ENCODE measurements at places on chromosomes 3 and 15. TPM values are rescaled to one million over a fixed set of nuclear protein-coding genes. Genes with fewer than 3 reads are reported as not detected.

DNA sequence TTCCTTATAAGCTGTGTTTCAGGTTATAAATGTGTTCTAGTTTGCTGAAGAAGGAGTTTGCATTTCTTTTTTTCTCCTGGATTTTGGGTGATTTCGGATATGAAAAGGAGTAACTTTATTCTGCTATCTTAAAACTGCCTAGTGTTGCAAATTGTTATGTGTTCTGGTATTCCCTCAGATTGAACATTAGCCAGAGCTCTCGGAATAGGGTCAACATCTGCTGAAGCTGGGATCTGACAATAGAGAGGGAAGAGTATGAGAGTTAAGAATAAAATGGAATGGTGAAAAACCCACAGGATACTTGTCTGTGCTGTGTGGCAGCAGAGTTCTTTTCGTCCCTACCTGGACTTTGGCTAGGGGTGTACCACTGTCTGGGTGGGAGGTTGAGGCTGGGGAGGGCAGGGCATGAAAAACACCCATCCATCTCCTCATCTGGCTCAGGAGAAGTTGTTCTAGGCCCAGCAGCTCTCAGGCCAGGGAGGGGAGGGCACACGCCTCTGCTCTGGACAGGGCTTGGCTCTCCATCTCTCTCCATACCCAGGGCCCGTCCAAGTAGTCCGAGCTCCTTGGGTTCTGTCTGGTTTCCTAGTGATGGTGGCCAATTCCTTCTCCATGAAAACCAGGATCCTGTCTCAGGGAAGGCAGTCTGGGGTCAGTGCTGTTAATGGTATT, 13.2 kb downstream of the SPSB4 start:
- DNase-seq, result no peak

DNA sequence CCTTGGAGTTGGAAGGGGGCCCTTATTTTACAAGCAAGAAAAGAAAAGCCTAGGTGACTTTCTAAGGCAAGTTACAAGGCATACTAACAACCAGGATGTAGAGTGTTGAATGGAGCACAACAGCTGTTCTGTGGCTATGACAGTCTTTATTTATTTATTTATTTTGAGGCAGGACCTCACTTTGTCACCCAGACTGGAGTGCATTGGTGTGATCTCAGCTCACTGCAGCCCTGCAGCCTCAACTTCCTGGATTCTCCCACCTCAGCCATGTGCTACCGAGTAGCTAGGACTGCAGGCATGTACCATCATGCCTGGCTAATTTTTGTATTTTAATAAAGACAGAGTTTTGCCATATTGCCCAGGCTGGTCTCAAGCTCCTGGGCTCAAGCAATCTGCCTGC, 973.4 kb downstream of the ROBO1 start:
- no peak for DNase-seq

- no peak for DNase-seq
Measured at GRCh38 chr15:82136120-82136519, 90.3 kb upstream of the MEX3B start.

- no peak for DNase-seq
Measured at GRCh38 chr3:131917006-131917405, 117.8 kb downstream of the CPNE4 start.

DNA sequence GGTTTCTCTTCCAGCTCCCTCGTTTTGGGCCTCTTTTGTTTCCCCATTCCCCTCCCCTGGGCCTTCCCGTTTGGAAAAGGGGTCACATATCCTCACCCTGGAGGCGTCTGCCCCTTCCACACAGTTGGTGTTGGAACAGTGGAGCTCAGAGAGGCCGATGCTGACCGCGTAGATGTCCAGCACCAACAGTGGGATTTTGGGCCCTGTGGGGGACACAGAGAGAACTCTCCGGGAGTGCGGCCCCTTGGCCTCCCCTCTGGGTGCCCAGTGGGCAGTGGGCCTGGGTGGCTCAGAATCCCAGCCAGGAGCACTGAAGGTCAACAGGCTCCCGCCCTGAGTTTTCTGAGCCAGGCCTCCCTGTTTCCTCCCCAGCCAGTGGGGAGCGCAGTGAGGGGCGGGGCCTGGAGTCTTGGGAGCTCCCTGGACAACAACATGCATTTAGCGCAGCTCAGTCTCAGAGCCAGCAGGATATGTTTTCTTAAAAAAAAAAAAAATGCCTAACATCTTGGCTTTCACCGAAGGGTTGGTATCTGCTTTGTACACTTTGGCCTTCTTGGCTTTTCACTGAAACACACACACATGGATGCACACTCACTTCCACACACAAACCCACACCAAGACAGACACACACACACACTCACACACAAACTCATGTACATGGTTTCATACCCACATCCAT, 670 bp upstream of the ISLR start:
- no peak for DNase-seq

DNA sequence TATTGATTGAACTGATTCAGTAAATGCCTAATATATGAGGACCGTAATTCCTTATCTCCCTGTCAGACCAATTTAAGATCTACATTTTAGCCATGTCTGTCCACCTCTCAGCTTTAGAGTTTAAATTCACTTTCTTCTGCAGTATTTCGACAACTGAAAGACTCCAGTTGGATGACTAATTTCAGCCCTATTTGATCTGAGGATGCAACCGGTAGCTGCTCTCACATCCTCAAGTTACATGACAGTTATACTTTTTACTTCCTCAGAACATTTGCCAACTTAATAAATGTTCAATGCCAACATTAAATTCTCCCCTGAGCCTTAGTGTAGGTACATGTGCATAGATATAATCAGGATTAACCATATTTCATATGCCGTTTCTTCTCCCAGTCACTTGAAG, 2.5 kb upstream of the HHLA2 start:
- no peak for DNase-seq

- no peak for DNase-seq
Measured at GRCh38 chr3:146387566-146387965, 81.8 kb downstream of the PLSCR2 start.

GRCh38 chr15:64051407-64052259, 5.3 kb upstream of the DAPK2 start:
- DNase-seq, result no peak

- DNase-seq, result no peak
Measured at GRCh38 chr3:29153811-29154210, 127.1 kb upstream of the RBMS3 start.

DNA sequence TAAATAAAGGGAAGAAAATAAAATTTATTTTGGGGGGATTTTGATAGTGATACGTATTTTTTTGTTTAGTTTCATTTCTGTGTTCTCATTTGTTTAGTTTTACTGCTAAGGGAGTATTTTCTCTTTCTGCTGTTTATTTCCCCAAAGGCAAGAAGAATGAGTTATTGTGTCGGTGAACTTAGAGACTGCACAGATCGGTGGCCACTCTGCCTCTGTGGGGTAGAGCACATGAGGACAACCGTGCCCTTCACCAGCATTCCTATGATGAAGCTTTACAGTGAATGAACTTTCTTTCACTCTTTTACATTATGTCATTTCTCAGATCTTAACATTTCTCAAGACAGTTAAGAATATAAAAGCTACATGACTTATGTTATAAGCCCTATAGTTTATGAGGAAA, 214.4 kb downstream of the OCA2 start:
- DNase-seq, result no peak

GRCh38 chr15:87599616-87600015, 656.9 kb downstream of the NTRK3 start:
- no peak for DNase-seq

DNA sequence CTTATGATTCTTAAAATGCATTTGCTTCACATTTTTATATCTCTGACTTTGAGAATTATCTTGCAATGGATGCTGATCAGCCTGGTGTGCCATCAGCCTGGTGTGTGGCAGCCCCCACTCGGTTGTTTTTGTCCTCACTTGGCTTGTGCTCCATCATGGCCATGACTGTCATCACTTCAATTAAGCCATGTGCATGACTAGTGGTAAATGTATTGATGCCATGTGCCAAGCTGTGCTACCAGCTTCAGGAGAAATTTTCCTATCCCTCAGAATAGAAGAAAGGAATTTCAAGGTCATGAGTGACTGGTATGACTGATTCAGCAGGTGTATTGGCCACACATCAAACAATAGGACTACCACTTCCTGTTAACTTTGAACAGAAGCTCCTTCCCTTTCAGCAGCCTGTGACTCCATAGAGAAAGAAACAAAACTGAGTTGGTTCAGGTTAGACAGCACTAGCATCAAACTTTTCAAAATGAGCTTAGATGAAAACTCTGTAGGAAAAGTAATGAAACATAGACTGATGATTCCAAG, 251.7 kb downstream of the GRM7 start:
- DNase-seq, result no peak

DNA sequence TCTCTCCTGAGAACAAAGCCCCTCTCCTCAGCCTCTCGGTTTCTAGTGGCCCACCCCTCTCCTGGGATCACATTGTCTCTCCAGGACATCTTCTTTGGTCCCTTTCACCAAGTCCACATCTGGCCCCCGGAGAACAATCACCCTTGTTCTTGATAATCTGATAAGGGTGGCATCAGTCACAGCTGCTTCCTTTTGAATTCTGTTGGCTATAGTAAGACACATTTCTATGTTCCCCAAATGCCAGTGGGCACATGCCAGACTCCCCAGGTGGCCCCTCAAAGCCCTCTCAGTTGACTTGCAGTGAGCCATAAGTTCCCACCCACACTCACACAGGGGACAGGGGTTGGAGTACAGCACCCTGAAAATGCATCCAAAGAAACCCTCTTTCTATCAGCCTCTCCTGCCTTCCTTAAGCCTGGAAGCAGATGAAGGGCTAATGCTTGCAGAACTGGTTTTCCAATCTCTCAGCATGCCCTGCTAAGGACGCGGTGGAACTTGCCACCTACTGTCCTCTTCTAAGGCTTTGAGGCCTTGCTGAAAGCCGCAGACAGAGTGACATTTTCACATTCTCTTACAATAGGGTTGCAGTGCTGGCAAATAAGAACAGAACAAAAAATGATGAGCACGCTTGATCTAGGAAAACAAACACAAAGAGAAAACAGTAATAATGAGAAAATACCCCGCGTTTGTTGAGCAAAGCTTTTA, 101.3 kb upstream of the SLCO3A1 start:
- no peak for DNase-seq

GRCh38 chr15:36659917-36660316, 80.5 kb downstream of the CDIN1 start:
- no peak for DNase-seq

GRCh38 chr3:108414007-108414406, 96.4 kb downstream of the MYH15 start:
- no peak for DNase-seq

DNA sequence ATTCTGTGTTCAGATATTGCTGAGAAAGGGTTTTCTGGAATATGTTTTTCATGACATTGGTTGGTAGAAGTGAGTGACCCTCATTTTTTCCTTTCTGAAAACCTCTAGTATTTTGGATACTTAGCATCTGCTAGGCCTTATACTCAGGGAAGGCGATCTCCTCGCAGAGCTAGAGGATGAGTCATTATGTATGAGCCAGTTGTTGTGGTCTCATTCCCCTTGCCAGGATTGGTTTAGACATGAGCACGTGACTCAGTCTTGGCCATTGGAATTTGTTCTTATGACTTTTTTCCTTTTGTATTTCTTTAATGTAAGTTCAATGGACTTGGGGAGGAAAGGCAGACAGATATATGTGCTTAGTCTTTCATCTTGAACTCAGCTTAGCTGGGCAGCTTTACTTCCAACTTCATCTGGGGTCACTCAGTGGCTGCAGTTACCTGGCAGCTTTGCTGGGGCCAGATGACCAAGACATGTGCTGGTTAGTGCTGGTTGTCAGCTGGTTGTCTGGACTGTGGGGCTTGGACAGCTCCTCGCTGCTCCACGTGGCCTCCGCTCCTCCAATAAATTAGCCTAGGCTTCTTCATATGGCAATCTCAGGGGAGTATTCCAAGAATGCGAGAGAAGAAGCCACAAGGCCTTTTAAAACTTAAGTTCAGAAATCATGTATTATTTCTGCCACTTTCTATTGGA, 207.5 kb downstream of the IL20RB start:
- no peak for DNase-seq

DNA sequence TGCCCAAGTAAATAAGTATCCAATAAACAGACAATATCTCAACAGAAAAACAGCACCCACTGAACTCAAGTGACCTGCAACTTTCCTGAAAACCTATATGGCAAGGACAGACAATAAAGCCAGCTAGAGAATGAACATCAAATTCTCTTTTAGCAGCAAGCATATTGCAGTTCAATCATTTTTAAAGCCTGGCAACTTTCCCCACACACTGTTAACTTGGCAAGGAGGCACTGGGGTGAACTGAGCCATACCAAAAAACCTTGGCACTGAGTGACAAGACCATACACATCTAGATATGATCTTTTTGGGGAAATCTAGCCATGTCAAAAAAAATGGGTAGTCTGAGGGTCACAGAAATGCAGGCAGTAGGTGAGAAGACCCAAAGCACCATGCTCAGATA, 174.6 kb downstream of the STT3B start:
- DNase-seq, result no peak

- no peak for DNase-seq
Measured at GRCh38 chr3:331881-332280, 135.3 kb downstream of the CHL1 start.

DNA sequence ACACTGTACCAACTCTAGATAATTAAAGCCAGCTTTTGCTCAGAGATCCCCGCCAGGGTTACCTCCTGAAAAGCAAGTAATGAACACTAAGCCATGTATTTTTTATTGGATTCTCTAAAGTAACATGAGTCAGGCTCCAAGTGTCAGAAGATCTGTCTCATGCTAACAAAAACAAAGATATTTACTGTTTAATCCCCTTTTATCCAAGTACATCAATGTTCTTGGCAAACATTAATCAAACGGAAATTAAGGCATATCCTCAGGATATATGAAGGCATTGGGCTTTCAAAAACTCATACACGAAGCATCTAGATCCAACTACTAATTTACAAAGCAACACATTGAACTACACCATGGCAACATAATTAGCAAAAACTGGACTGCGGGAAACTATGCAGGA, 37.2 kb downstream of the MYO5A start:
- DNase-seq, result no peak

- no peak for DNase-seq
Measured at GRCh38 chr15:64596701-64597476, 136.5 kb downstream of the ZNF609 start.

- peak; percentile 60 for DNase-seq
Measured at GRCh38 chr15:21261396-21261964, 178.8 kb downstream of the POTEB3 start.

GRCh38 chr3:151248772-151249337, 29.5 kb downstream of the P2RY14 start:
- no peak for DNase-seq

The GOLGA6L7 gene
- total RNA-seq, result not detected

The GCSAM gene
- 1.00 TPM for total RNA-seq

The CHRNA3 gene
- total RNA-seq, result not detected

The SOX14 gene
- total RNA-seq, result not detected

The ARID3B gene
- 105 TPM for total RNA-seq

The IL20RB gene
- total RNA-seq, result 3.4 TPM

The LRRC2 gene
- not detected for total RNA-seq

The HIGD1A gene
- total RNA-seq, result 78.4 TPM

All from natural killer cell treated with Interleukin-12 subunit alpha and Interleukin-12 subunit beta and Interleukin-15 and Interleukin-18, amount 100 ng/mL, for 72 hours (primary cell).